CD14-positive monocyte (primary cell): ENCODE measurements at places on chromosomes 2 and 18. TPM values are rescaled to one million over a fixed set of nuclear protein-coding genes. Genes with fewer than 3 reads are reported as not detected.

CPO gene
- not detected for polyA plus RNA-seq

TRIP12 gene
- polyA plus RNA-seq: 18.0 and 56.7 TPM in 2 replicates

ADD2 gene
- polyA plus RNA-seq: 0.18 TPM

G6PC2 gene
- not detected in 2 replicates for polyA plus RNA-seq

RAX gene
- polyA plus RNA-seq: not detected

SCN2A gene
- polyA plus RNA-seq: not detected

VSNL1 gene
- not detected in 2 replicates for polyA plus RNA-seq

RTP5 gene
- polyA plus RNA-seq: not detected
